GF-D8 (cell line): ENCODE measurements at places on chromosomes 7 and 10.

DNA sequence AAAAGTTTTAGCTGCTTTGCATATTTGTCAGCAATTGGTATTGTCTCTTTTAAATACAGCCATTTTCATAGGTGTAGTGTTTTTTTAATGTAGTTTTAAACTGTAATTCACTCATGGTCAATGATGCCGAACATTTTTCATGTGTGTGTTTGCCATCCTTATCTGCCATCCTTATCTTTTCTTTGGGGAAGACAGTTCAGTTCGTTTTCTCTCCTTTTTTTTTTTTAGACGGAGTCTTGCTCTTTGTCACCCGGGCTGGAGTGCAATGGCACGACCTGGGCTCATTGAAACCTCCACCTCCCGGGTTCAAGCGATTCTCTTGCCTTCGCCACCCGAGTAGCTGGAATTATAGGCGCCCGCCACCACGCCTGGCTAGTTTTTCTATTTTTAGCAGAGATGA, 545.3 kb downstream of the CNTNAP2 start:
- no peak for DNase-seq

- no peak for DNase-seq
Observed at GRCh38 chr7:76294344-76295024, 8.0 kb upstream of the HSPB1 start.

GRCh38 chr10:11275651-11276050, 258.0 kb downstream of the CELF2 start:
- no peak for DNase-seq

DNA sequence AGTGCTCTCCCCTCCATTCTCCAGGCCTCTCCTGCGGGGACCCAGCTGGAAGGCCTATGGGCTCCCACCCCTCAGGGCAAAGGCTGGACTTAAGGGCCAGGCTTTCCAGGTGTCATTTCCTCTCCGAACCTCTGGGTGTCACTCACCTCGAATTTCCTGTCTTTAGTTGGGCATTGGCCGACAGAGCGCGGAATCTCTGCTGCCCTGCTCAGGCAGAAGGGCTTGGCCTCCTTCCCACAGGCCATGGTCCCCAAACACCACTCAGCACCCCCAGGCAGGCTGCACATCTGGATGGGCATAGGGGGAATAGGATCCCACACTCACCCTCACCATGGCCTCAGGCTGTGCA, 212.9 kb downstream of the CCSER2 start:
- DNase-seq = no peak

DNA sequence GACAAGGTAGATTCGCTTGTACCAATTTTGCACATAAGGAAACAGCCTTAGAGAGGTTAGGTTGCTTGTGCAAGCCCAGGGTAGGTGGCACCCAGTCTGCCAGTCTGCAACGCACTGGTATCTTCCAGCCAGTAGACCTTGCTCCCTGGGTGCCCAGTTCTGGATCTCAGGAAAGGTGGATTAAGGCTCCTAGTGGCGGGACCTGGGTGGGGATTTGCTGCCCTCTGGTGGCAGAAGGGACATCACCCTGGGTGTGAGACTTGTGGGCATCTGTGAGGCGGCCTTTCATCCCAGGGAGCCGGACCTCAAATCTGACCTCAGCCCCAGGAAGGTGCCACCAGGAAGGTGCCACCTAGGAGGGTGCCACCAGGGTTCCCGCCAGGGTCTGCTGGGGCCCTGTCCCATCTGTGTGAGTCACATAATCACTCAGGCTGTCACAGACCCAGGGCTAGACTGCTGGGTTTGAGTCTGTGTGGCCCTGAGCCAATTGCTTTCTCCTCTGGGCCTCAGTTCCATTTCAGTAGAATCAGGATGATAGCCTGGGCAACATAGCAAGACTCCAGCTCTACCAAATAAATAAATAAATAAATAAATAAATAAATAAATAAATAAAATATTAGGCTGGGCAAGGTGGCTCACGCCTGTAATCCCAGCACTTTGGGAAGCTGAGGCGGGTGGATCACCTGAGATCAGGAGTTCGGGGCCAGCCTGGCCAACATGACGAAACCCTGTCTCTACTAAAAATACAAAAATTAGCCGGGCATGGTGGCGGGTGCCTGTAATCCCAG, 5.3 kb upstream of the PRKRIP1 start:
- DNase-seq = peak; percentile 5

DNA sequence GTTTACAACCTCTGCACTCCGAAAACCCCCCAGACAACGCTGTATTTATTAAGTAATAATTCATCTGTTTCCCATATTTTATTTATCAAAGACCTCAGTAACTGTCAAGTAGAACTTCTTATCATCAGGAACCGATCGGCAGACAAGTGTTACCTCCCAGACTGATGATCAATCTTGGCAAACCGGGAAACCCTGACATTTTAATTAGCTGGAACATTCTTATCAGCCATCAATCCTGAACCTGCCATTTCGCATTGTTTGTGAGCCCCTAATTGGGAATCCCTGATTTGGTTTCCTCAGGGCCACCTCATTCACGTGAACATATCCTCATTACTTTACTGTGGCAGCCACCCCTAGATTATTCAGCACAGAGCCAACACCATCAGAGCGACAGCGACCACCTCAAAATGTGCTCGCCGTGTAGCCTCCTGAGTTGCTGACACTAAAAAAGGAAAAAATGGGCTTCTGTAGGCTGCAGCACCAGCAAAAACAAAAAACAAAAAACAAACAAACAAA, 93.6 kb upstream of the SDK1 start:
- no peak for DNase-seq

GRCh38 chr7:434891-435629, 84.6 kb downstream of the PDGFA start:
- no peak for DNase-seq

- DNase-seq = no peak
Observed at GRCh38 chr7:149196151-149196704, 882 bp downstream of the ZNF282 start.

DNA sequence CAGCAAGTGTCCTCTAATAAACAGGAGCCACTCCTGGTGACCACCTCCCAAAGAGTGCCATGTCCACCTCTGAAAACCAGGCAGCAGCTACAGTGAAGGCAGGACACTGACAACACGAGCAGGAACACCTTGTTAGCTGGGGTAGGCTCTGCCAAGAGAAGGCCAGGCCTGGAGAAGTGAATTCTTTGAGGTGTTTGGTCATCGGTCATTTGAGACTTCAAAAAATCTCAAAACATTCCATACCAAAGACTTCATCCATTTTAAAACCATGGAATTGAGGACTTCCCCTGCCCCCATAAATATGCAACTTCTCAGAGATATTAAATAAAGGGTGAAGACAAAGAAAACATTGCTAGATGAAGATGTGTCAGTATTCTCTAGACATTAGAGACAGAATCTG, 28.4 kb upstream of the OPALIN start:
- DNase-seq = no peak

DNA sequence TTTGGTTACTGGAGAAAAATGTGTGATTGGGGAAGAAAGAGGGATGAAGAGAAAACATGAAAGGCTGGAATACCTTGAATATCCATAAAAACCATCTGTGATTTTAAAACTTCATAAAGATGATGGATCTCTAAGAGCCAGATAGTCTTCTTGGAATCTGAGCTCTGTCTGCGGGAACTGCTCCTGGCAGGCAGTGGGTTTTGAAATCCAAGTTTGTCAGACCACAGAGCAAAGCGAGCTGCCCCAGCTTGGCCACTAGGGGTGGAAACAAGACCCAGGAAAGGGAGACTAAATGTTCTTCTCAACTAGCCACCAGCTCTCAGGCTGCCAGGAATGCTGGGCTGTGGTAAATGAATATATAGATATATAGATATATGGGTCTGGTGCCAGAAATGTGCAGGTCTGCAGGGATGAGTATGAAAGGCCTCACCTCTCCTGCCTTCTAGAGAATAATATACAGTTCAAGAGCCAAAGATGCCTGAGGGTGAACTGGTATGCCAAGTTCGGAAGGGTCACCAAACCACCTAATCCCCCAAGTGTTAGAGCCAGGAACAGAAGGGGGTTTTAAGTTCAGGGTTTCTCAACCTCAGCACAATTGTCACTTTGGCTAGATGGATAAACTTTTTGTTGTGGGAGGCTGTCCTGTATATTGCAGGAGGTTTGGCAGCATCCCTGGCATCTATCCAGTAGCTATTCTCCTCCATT, 208.8 kb downstream of the KCNMA1 start:
- no peak for DNase-seq

DNA sequence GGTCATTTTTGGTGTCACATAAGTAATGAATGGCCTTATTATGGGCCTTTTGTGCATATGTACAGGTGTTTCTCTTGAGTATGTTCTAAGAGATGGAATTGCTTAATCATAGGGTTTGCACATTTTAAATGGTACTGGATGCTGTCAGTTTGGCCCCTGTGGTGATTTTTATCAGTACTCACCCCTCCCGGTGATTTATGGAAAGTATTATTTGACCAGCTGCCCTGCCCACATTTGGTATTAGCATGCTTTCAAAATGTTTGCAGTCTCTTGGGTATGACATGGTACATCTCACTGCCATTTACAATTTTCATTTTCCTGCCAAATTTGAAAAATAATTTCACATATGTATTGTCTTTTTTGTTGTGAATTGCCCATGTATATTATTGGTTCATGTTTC, 427.7 kb downstream of the LRMDA start:
- DNase-seq = no peak

- DNase-seq = no peak
Observed at GRCh38 chr7:3065724-3066143, 22.1 kb upstream of the CARD11 start.

- DNase-seq = no peak
Observed at GRCh38 chr7:44288811-44289340, 36.5 kb downstream of the CAMK2B start.

DNA sequence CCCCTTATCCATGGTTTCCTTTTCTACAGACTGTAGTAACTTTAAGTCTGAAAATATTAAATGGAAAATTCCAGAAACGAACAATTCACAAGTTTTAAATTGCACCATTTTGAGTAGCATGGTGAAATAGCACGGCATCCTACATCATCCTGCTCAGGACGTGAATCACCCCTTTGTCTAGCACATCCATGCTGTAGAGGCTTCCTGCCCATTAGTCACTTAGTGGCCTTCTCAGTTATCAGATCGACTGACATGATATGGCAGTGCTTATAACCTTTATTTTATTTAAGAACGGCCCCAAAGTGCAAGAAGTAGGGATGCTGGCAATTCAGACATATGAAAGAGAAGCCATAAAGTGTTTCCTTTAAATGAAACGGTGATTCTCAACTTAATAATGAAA, 82.7 kb downstream of the CPXM2 start:
- DNase-seq = no peak

- no peak for DNase-seq
Observed at GRCh38 chr10:50515420-50515819, 108.3 kb downstream of the SGMS1 start.

GRCh38 chr7:41861642-41862041, 158.8 kb upstream of the INHBA start:
- peak; percentile 5 for DNase-seq

GRCh38 chr10:65845916-65846315, 1079.9 kb upstream of the LRRTM3 start:
- DNase-seq = no peak
